CD4-positive, CD25-positive, alpha-beta regulatory T cell (primary cell): ENCODE measurements at places on chromosomes 2 and 18.

GRCh38 chr2:75100011-75100800 is 99.1 kb downstream of the TACR1 start:
- DNase-seq = no peak

DNA sequence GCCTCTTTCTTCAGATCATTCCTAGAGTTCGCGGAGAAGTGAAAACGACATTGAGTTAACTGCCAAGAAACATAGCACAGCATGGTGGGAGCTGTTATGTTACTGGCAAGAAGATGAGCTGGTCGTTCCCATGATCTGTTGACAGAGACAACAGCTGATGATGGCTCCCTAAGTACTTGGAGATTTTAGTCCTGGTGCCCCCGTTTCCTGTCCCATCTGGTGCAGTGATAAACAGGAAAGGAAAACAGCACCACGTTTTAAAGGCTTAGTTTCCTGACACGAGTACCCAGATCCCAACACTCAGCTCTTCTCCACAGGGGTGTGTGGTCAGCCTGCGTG is 56.4 kb upstream of the KCNG2 start:
- no peak for DNase-seq

- no peak for DNase-seq
Observed at GRCh38 chr18:77658751-77659448, 409.3 kb downstream of the GALR1 start.

DNA sequence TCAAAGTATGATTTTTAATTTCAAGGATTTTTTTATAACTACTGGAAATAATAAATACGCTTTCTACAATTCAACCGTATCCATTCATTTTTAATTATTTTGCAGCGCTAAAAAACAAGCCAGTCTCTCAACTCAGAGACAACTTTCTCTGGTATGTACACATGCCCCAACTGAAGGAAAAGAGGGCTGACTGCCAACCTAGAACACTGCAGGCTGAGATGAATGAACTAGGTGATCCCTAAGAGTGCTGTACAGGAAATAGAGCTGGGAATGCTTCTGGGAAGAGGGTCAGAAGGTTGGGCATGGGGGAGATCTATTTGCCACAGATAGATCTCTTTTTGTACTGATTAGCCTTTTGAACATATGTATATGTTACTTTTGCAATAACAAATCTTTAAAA is 460.1 kb downstream of the NR4A2 start:
- no peak for DNase-seq

DNA sequence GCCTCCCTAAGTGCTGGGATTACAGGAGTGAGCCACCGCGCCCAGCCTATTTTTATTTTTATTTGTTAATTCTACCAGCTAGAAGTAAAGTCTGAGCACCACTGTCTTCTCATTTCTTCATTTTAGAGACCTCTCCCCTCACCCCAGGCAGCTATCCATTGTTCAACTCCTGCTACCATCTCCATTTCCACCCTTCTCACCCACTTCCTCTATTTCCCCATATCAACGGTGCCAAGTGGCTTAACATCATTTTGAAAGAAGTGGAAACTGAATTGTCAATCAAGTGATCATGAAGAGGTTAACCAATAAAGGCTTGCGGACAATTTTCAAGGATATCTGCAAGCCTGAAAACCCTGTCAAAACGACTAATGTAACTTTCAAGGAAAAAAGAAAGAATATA is 323.1 kb downstream of the NBAS start:
- no peak for DNase-seq

- DNase-seq = no peak
Observed at GRCh38 chr2:7566382-7566881, 649.2 kb downstream of the RNF144A start.

DNA sequence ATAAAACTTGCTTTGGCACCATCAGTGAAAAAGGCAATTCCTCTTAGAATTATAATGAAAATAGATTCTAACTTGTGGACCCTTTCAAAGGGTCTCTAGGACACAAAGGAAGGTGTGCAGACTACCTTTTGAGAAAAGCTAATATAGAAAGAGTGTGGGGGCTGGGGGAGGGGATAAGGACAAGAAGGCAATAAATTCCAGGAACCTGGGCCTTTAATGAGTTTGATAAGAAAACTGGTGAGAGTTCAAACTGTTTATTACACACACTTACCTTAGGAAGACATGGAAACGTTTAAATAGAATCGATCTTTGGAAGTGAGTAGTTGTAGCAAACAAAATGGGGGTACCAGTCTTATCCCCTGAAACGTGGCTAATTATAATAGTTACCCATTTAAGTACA is 39.6 kb upstream of the PGAP1 start:
- no peak for DNase-seq

DNA sequence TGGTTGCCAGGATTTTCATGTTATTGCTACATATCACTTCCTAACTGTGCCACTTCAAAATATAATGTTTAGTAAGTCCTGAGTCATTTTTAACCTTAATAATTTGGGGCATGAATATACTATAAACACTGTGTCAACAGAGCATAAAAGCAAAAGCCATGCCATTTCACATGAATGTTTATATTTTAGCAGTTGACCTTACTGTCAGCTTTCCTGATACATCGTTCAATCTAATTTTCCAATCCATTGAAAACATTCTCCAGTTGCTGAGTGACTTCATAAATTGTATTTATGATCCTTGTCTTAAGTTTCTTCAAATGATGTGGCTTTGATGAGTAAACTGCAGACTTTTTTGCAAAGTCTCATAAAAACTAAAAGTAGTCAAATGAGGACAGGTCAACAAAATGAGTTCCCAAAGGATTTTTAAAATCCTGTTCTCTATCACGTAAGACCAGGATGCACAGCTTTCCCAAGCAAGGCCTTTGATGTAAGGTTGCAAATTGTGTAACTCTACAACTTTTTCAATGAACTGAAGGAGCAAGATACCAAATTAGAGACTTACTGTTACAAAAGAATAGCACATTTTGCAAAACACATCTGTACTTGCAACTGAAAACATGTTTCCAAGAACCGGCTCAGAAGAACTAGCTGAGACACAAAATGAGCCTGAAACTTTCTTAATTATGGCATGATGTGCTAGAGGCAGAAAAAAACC is 117.7 kb downstream of the SATB2 start:
- DNase-seq = no peak

DNA sequence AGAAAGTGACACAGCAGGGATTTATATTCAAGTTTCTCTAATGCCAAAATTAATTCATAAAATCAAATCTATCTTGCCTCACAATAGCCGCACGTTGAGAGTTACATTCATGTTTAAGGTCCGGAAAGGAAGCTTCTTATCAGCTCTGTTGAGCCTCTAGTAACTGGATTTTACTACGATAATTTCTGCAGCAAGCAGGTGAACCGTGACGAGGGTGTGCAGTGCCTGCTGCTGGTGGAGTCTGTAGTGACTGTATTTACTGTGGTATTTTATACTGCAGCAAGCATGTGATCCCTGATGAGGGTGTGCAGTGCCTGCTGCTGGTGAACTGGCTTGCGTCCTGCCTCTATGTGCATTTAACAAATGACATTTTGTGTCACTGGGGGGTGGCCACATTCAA is 120.0 kb downstream of the SNTG2 start:
- no peak for DNase-seq

DNA sequence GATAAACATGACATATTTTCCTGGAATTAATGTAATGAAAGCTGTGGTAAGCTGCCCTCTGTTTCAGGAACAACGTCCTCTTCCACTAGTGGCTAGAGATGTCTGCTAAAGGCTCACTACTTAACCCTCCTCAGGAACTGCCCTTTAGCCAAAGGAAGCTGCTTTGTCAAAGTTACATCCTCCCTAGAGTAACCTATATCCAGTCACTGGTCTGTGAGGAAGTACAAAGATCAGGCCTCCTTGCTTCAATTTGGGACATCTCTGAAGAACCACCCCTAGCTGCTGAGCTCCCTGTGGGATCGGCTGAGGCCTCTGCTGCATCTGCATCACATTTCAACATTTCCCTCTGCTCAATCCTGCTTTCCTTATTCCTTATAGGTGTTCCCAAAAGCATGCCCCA is 107.8 kb downstream of the PRELID3A start:
- DNase-seq = no peak
